ENCODE measurements at places on chromosomes 7 and 10. TPM values are rescaled to one million over a fixed set of nuclear protein-coding genes. Genes with fewer than 3 reads are reported as not detected.

KNDC1 gene
- total RNA-seq: 15.1 TPM

GPER1 gene
- 3.2 TPM for total RNA-seq

NMT2 gene
- 26.3 TPM for total RNA-seq

HABP2 gene
- 0.72 TPM for total RNA-seq

DNA sequence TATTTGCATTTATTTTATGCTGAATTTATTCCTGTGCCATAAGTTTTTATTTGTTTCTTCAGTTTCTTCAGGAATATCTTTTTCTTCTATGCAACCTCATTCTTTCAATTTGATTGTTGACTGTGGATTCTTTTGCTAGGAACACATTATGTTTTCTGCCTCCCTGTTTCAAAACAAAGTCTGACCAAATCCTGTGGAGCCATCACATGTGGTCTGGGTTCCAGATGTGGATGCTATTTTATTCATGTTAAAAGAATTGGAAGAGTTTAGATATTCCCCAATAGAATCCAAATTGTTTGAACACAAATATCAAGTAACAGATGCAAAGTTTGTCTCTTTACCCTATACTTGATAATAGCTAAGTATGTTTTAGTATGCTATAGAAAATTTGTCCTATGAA lies 56.8 kb upstream of the LRRC17 start:
- DNase-seq: no peak

GRCh38 chr10:61669849-61670248 lies 7.1 kb downstream of the CABCOCO1 start:
- no peak for DNase-seq

DNA sequence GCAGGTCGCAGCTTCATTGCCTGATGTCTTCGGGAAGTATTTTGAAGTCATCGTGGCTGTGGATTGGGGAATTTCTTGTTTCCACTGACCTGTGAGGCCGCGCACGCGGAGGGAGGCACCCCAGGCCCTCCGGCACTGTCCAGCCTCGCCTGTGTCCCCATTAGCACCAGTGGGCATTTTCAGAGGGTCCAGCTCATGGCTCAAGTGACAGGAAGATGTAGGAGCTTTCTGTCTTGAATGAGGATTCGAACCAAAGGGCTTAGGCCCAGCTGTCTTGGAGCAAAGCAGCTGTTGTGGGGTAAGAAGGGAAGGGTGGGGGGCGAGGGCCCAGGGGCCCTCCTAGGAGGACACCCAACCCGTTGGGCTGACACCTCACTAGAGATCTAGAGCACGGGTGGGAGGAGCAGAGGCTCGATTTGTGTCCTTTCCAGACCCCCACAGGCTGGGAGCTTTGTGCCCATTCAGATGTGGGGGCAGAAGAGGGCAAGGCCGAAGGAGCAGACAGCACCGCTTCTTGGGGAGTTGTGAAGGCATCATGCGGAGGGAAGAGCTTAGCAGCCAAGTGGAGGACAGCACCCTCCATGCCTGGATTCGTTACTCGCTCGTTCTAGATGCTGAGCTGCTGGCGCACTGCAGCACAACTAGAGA lies 914 bp downstream of the ZNF37A start:
- no peak for DNase-seq

DNA sequence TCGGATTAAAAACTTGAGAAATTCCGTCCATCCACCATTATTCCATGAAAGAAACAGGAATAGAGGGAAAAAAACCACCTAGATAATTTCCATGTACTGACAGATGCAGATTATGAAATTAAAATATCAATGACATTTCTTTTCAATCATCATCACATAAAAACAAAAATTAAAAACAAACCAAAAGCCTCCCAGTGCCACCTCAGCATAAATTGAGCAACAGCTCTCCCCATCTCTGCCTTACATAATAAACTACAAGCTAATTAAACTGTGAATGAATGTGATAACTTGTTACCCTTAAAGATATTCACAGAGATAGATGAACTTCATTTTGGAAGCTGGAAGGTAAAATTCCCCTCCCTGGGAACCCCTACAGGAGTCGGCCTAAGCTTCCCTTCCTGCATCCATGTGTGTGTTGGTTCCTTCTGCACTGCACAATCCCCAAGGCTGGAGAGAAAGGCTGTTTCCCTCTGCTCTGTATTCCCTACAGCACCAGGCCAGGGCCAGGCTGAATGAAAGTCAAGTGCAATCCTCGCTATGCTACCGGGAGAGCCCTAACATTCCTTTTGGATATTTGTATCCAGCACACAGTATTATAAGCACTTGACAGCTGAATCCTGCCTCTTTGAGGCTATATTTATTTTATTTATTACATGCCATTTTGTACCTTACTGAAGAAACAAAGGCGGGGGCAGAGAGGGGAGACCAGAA lies 8.1 kb downstream of the CCDC6 start:
- DNase-seq: no peak

DNA sequence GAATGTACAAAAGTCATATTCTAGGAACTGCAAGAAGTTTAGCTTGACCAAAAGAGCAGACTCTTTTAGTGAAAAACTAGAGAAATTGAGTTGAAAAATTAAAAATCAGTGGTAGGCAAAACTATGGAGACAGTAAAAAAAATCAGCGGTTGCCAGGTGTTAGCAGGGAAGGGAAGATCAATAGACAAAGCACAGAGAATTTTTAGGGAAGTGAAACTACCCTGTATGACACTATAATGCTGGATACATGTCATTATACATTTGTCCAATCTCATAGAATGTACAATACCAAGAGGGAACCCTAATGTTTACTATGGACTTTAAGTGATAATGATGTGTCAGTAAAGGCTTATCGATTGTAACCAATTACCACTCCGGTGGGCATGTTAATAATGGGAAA lies 761.9 kb downstream of the MAGI2 start:
- no peak for DNase-seq

- DNase-seq: no peak
Measured at GRCh38 chr10:58826694-58827093, 314.0 kb downstream of the BICC1 start.

- DNase-seq: no peak
Measured at GRCh38 chr7:114970308-114970707, 48.4 kb downstream of the MDFIC start.

DNA sequence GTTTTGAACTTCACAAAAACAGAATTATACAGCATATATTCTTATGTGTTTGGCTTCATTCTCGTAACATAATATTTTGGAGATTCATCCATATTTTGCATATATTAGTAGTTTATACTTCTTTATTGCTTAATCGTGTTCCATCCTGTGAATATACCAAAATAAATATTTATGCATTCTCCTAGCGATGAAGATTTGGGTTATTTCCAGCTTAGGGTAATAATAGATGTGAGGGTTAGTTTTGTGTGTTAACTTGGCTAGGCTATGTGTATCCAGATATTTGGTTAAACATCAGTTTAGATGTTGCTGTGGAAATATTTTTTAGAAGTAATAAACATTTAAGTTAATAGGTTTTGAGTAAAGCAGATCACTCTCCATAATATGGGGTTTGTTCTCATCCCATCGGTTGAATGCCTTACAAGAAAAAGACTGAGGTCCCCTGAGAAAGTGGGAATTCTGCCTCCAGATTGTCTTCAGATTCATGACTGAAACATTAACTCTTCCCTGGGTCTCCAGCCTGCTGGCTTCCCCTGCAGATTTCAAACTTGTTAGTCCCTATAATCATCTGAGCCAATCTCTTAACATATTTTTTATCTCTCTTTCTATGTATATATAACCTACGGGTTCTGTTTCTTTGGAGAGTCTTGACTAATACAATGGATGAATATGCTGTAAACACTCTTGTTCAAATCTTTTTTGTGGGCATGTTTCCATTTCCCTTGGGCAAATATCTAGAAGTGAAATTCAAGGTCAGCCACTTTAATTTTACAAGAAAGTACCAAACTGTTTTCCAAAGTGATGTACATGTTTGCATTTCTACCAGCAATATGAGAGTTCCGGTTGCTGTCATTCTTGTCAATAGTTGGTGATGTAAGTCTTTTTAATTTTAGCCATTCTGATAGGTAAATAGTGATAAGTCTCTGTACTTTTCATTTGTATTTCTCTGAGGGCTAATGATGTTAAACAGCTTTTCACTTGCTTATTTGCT lies 48.7 kb downstream of the PDK4 start:
- DNase-seq: no peak

DNA sequence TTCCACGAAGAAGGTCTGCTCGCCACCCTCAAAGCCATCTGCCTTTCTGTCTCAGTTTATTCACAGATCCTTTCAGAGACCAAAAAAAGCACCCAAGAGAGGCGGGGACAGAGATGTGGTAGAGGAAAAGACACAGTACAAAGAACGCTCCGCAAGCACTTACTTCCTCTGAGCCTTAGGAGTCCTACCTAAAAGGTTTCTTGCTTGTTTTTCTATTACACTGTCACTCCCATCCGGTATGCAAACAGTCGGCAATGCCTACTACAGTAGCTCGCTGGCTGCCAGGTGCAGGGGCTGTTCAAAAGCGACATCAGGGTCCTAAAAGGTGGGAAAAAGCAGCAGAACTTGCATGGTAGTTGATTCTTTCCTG lies 816 bp downstream of the TECPR1 start:
- no peak for DNase-seq

DNA sequence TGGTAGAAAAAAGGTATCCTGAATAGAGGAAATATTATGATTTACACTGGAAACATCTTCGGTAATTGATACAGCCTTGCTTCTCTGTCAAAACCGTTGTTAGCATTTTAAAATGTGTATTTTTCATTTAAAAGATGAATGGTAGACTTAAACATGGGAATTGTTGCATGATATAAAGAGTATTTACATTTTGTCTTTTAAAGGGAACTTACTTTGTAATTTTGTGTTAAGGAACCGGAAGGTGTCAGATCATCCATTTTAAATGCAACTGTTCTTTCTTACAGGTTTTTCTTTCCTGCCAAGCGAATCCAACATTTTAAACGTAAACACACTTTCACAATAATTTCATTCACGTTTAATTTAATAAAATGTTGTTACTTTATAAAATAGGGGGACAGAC lies 1.8 kb upstream of the IGF2BP3 start:
- DNase-seq: no peak

DNA sequence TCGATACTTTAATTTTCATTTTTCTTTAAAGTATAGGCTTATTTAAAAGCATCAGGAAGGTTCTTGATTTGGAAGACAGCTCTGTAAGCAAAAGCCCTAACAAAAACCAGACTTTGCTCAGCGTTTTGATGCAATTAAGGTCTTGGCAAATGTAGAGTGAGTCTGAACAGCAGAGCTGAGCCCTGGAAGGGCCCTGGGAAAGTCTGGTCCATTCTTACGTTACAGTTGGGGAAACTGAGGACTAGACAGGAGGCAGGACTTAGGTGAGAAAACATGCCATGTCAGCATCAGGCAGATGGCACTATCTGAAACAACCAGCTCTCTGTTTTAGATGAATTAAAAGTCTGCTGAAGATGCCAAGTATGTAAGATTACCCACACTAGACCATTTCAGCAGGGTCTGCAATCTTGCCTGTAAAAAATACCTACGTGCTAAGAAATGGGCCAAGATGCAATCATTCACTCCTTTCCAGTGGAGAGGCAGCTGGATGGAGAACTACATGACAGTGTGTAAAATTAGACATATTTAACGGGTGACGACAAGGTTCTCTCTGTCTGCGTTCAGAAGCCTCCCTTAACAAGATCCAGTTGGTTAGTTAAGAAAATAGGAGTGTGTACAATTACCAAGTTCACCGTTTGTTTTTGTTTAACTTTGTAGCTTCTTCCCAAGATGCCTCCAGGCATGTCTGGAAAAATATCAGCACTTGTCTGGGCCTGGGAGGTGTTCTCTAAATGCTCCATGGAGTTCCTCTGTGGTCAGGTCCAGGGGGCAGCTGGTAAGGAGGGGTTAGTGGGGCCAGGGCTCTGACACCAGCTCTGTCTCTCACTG lies 502.3 kb upstream of the ZMIZ1 start:
- no peak for DNase-seq

DNA sequence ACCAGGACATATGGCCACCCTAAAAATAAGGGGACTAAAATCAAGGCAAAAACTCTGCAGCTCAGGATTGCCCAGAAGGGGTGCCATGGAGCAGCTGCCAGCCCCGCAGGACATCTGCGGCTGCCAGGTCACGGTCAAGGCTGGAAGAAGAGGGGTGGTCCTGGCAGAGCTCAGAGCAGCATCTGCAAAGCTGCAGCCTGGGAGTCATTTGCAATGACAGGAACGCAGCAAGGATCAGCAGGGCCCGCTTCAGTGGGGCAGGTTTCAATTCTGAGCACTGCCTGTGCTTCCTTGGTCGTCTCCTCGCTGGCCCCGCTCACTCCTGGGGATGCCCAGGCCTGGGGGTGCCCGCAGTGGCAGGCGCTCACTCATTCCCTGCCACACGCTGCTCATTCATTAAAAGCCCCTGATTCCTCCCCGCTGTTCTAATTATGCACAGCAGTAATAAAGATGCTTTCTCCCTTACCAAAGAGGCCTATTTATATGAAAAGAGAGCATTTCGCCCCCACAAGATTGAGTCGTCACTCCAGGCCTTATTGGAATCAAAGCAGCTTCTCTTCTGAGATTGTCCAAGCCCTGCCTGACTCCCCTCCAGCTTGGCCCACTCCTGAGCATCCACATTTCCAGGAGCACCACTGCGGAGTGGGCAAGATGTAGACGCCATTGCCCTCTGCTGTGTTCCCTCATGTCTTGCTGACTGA lies 4.6 kb downstream of the HSPA12A start:
- peak; percentile 64 for DNase-seq

GRCh38 chr10:95987685-95988426 lies 55.5 kb upstream of the CCNJ start:
- DNase-seq: no peak

DNA sequence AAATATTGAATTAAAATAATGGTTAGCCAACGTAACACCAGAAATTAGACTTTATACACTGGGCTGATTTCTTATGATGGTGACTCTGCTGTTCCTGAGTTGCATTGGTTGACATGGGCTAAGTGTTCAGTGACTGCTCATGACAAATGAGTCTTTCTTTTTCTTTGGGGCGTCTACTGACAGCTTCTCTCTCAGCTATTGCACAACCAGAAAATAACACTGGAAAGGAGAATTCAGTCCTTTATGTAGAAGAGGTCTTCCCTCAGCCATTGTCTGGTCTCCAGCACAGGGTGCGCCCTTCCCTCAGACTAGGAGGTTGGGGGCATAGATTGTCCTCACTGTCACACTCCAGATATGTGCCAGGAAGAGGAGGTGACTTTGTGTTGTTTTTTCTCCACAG lies 21.6 kb downstream of the PNLIP start:
- no peak for DNase-seq

DNA sequence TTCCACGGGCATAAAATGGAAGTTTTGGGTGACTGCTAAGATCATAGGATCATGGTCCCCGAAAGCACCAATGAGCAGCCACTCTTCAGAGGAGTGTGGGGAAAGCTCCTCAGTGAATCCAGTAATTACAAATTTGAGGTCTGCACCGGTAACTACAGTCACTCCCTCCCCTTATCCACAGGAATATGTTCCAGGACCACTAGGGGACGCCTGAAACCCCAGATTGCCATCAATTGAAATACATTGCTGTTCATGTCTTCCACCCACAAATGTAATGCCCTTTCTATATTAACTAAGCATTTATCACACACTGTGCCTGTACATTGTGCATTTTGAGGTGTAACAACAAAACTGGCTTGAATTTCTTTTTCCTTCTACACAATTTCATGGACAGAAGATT lies 447.9 kb upstream of the PFKP start:
- no peak for DNase-seq

GRCh38 chr10:95536017-95536416 lies 25.2 kb downstream of the SORBS1 start:
- DNase-seq: no peak

- DNase-seq: peak; percentile 90
Measured at GRCh38 chr10:125057158-125058001, 103.0 kb downstream of the CTBP2 start.

- DNase-seq: no peak
Measured at GRCh38 chr10:28894146-28894545, 216.8 kb downstream of the BAMBI start.
